ENCODE measurements at places on chromosomes 16 and 17.
A peak's percentile ranks its signal among the peaks of the same experiment; 100 is the strongest.

DNA sequence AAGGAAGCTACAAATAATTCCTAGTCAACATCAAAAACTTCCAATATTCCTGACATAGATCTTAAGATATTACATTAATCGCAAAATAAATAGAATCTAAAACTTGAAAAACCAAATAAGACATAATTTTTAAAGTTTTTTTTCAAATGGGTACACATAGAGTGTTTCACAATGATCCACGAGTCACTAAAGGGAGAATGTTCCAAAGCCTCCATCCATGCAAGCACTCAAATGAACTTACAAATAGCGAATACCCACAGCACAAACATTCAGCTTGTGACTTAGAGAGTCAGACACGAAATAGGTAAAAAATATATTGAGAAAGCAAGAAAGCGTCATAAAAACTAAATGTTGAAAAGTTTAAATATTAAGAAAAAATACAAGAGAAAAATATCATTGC is 65.7 kb downstream of the CEP112 start:
- DNase-seq, result no peak

DNA sequence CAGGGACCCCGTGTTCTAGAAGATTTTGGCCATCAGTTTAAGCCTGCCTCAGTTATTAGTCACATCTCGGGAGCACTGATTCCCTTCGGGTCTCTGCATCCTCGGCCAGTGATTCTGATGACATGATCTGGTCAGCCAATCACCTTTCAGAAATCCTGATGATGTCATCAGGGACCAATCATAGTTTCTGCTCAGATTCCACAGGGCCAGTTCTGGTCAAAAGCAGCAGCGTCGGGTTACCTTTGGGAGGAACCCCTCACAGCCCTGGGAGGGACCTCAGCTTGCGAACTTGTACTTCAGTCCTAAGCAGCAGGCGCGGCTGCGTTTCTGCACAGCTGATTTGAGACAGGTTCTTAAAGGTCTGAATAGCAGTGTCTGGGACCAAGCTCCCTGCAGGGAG is 13.9 kb downstream of the KDM8 start:
- no peak for DNase-seq

GRCh38 chr17:73307130-73307529 is 4.7 kb downstream of the CDC42EP4 start:
- DNase-seq, result no peak

GRCh38 chr17:80930335-80931279 is 61.0 kb upstream of the CHMP6 start:
- DNase-seq, result no peak

DNA sequence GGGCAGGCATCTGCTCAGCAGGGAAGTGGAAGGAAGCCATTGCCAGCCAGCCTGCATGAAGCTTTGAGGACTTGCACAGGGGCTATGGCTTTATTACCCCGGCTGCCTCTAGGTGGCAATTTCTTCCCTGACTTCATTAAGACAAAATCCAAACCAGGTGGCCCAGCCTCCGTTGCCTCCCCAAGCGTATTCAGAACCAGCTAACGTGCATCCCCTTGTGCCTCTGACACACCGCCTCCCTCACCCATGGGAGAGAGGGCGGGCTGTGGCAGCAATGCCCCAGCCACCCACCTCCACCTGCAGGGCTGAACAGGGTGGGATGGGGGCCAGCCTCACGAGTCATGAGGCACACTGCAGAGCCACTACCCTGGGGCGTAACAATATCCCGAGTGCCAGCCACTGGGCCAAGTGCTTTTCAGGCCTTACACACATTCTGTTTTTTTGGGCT is 6.8 kb downstream of the KIFC3 start:
- peak; percentile 34 for DNase-seq

DNA sequence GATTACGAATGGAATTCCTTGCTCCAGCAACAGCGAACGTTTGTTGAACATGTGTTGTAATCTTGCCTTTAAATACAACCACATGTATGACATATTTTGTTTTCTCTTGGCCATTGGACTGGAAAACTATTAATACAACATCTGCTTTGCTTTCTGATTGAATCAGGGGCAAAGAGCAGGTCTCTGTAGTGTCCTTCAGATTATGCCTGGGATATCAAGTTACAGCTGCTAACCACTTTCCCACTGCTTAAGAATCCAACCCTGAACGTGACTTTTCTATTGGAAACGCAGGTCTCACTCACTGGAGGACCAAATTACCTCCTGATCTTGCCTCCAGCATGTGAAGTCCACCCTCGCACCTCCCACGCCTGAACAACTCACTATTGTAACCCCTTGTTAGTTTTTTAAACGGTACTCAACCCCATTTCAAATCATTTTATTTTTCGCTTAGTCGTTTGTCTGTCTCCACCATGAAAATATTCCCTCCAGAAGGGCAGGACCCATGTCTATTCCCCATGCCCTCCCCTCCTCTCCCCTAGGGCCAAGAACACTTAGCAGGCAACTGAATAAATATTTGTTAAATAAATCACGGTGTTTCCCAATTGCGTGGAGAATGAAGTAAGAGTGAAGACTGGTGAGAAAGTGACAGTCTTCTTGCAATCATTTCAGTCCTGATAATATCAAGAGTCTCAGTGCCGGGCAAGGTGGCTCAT is 57.4 kb upstream of the MRTFB start:
- DNase-seq, result peak; percentile 92

- DNase-seq, result no peak
These were observed 193.0 kb downstream of the SPECC1 start for GRCh38 chr17:20202141-20202621.

DNA sequence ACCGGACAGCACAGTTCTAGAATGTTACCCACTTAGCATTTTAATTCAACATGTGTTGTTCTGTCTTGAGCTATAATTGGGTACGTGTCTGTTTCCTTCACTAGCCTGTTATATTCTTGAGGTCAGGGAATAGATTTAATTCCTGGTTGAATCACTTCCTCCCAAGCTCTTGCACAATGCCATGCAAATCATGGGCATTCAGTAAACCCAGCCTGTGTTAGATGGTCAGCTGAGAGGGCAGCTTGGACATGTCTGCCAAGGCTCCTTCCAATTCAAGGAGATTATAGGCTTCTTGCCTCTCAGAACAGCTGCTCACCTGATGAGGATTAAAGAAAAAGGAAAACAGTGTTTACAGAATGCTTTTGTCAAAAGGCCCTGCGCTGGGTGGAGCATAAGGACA is 12.6 kb downstream of the C1QTNF1 start:
- DNase-seq, result peak; percentile 95

GRCh38 chr17:78449983-78450595 is 71.6 kb downstream of the PGS1 start:
- DNase-seq, result no peak

- no peak for DNase-seq
These were observed 6.9 kb downstream of the METRNL start for GRCh38 chr17:83086199-83086880.

DNA sequence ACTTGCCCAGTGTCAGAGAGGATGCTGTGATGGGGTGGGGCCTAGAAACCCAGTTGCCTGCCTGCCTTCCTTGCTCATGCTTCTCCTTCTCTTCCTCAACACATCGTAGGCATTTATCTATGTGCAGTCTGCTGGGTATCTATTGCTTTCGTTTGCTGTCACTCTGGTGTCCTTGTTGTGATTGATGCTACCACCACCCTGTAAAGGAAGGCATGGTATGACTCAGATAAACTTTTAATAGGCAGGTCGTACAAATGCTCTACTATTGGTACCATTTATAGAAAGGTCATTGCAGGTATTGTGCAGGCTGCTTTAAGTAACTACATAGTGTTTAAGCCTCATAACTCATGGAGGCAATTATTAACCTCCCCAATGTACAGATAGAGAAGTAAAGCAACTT is 368.9 kb downstream of the UTP18 start:
- no peak for DNase-seq

- DNase-seq, result no peak
These were observed 4.3 kb upstream of the NUPR1 start for GRCh38 chr16:28543072-28543471.

GRCh38 chr16:14434860-14435259 is 195.2 kb downstream of the PARN start:
- no peak for DNase-seq

GRCh38 chr16:85057212-85057889 is 29.8 kb downstream of the KIAA0513 start:
- DNase-seq, result no peak

DNA sequence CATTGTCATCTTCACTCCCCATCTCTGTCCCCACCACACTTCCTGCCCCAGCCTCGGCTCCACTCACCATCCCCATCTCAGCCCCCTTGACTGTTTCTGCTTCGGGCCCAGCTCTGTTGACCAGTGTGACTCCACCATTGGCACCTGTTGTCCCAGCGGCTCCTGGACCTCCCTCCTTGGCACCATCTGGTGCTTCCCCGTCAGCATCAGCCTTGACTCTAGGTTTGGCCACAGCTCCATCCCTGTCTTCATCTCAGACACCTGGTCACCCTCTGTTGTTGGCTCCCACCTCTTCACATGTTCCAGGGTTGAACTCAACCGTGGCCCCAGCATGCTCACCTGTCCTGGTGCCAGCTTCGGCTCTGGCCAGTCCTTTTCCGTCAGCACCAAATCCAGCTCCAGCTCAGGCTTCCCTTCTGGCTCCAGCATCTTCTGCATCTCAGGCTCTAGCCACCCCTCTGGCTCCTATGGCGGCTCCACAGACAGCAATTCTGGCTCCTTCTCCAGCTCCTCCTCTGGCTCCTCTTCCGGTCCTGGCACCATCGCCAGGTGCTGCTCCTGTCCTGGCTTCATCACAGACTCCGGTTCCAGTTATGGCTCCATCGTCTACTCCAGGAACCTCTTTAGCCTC is 24.4 kb upstream of the PHKG2 start:
- no peak for DNase-seq

DNA sequence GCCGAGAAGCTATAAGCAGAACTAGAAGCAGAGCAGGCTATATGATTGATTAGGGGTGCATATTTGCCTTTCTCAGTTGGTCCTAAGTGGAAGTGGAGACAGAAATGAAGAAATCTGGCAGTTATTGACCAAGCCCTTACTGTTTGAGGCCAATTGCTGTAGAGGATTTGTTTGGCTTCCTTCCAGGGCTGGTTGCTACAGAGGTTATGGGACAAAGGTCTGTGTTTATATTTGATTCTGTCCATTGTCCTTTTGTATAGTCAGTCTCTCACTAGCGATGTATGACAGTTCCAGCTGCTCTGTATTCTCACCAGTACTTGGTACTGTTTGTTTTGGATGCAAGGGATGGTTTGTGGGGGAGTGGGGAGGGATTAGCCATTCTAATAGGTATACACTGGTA is 7.3 kb upstream of the ALOX15 start:
- no peak for DNase-seq

- no peak for DNase-seq
These were observed 49.2 kb upstream of the CBFA2T3 start for GRCh38 chr16:89026121-89026612.

DNA sequence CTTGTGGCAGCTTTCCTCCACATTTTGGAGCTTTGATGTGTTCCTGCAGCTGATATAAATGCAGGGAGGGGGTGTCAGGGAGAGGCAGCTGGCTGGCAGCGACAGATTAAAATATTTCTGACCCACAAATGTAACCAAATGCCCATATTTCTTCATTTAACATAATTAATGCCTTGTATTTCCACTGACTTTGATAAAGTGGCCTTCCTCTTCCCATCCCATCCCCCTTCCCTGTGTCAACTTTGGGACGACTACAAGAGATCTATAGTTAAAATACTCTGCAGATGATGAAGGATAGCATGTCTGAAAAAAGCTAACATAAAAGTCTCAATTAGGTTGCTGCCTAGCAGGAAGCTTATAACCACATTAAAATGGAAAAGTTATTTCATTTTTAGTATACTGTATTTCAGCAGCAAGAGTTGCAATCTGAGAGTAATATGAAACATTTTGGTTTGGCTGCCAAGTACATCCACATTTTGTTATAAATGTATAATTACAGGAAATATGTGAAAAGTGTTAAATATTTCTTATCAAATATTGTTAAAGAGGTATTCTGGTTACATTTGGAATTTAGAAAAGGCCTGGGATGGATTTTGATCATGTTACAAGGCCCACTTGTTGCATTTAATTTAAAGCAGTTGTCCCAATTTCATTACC is 238.7 kb upstream of the TBX2 start:
- no peak for DNase-seq
